Posterior vena cava (tissue), 2 donors: ENCODE measurements at places on chromosomes 13 and 19. TPM values are rescaled to one million over a fixed set of nuclear protein-coding genes. Genes with fewer than 3 reads are reported as not detected.

IZUMO4 gene
- 0.90 TPM for total RNA-seq

ZIC2 gene
- not detected for total RNA-seq

ZNF729 gene
- total RNA-seq: not detected

PTGIR gene
- total RNA-seq: 17.3 TPM

CCDC70 gene
- not detected for total RNA-seq

CLEC17A gene
- total RNA-seq: not detected

GRCh38 chr13:52850396-52851136 is 2.1 kb upstream of the PCDH8 start:
- DNase-seq: peak; percentile 92

- peak; percentile 92 for DNase-seq
Observed at GRCh38 chr19:42246143-42246921, 3.9 kb upstream of the GSK3A start.

DNA sequence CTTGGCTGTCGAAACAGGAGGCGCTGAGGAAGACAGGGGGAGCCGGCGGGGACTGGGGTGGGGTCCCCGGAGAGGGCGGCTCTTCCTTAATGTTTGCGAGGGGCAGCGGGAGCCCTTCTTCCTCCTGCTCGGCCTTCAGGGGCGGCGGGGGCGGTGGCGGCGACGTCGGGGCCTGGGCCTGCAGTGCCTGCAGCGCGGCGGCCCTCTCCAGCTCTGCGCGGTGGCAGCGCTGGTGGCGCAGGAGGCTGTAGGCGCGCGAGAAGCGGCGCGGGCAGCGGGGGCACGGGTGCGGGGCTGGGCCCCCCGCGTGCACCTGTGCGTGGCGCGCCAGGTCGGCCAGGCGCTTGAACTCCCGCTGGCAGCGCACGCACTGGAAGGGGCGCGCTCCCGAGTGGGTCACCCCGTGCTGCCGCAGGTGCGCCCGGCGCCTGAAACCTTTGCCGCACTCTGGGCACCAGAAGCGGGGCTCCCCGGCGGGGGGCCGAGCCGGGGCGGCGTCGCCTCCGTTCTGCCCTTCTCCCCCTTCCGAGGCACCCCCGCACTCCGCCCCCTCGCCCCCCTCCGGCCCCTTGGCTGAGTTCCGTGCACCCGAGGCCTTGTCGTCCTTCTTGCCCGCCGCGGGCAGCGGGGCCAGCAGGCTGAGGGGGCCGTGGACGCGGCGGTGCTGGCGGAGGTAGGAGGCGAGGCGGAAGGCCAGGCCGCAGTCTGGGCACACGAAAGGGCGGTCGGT is 2.5 kb downstream of the ZNF579 start:
- no peak for DNase-seq

- DNase-seq: no peak
Observed at GRCh38 chr13:29718694-29719093, 123.2 kb upstream of the SLC7A1 start.

DNA sequence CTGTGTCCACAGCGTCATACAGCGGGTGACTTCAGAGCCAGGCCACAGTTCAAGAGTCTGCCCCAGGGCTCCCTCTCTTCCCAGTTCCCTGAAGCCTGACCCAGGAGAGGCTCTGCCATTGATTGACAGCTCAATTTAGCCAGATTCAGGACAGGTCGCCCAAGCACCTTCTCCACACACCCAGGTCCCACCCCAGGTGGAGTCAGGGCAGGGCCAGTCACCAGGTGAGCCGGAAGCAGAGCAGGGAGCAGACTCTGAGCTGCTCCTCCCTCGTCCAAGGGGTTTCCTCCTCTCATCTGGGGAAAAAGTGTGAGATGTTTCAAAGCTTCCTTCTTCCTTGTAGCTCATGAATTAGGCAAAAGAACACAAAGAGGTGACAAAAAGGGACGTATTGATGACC is 5.6 kb downstream of the CEACAM7 start:
- DNase-seq: no peak
